ENCODE measurements at places on chromosomes 3 and 15.

- no peak for DNase-seq
Measured at GRCh38 chr3:7720649-7721297, 780.9 kb upstream of the LMCD1 start.

GRCh38 chr15:42384597-42384996 lies 25.3 kb downstream of the CAPN3 start:
- DNase-seq: no peak

DNA sequence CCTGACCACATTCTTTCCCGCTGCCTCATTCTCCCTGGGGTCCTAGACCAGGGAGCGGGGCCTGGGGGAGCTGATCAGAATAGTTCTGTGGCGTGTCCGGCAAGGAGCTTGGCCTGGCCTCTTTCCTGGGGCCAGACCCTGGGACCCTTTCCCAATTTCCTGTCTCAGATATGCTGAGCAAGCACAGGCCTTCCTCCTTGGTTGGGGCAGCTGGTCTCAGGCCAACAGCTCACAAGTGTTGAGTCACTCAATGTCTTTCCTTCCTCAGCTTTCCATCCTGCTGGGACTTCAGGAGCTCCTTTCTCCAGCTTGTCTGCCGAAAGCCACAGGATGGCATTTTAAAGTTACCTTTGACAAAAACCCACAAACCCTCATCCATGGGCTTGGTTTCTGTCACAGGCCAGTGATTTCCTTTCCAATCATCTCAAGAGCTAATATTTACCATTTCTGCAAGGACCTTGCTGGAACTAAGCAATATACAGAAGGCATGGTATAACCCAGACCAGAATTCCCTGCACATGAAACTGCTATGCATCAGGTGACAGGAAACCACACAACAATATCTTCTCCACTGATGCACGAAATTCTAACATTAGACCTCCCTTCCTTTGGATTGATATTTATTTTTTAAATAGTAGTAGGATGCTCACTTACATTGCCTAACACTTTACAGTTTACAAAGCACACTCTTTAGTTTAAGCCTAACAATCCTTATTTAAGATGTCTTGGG lies 19.5 kb upstream of the TIMP4 start:
- no peak for DNase-seq

DNA sequence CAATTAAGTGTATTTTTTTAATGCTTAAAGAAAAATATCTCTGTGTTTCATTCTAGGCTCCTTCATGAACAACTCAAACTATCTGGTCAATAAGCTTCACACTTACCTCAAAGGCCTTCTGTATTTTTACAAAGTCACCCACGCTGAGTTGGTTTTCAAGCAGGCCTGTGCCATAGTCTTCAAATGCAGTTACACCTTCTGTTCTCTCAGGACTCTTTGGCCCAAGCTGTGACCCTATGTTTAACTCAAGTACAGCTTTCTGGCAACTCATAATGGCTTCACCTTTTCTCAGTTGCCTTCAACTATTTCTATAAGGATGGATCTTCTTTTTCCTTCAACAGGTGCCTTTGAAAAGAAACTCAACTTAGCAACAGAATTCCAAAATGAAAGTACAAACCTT lies 587 bp downstream of the WDR49 start:
- DNase-seq: no peak

All from stimulated activated CD8-positive, alpha-beta memory T cell treated with anti-CD3 and anti-CD28 coated beads, Interleukin-7, amount 100 ng/mL, for 1 hour (primary cell).